ENCODE measurements at places on chromosomes 4 and X.

GRCh38 chr4:93237521-93237920 lies 591.0 kb upstream of the ATOH1 start:
- DNase-seq = no peak

DNA sequence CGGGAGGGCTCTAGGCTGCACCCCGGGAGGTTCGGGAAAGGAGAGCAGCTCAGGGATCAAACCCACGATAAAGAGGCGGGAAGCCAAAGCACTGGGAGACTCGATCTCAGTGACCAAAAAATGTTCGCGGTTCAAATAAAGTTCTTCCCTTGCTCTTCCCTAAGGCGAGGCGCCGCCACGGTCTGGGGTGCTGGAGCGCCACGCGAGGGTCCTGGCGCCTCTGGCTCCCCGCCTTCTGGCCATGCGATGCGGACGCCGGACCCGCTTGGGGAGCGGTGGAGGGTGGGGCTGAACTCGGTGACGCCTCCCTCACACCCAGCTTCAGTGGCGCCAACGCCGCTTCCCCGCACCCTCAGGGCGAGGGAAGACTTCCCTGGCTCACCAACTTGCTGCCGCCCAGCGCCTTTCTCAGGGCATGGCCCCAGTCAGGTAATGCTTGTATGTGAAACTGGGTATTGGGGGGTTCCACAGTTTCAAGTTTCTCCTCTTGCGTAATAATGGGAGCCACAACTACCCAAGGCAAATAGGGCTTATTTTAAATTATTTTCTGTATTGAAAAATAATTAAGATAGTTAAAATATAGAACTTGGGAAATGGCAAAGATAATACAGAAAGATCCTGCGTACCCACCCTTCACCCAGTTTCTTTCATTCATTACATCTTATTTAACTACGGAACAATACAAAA lies at the start of gene QRFPR:
QRFPR (minus strand) TSS at position 243 of the 687 bp plus-strand sequence. CDS start 371 bp downstream, outside the sequence.
- DNase-seq = no peak

DNA sequence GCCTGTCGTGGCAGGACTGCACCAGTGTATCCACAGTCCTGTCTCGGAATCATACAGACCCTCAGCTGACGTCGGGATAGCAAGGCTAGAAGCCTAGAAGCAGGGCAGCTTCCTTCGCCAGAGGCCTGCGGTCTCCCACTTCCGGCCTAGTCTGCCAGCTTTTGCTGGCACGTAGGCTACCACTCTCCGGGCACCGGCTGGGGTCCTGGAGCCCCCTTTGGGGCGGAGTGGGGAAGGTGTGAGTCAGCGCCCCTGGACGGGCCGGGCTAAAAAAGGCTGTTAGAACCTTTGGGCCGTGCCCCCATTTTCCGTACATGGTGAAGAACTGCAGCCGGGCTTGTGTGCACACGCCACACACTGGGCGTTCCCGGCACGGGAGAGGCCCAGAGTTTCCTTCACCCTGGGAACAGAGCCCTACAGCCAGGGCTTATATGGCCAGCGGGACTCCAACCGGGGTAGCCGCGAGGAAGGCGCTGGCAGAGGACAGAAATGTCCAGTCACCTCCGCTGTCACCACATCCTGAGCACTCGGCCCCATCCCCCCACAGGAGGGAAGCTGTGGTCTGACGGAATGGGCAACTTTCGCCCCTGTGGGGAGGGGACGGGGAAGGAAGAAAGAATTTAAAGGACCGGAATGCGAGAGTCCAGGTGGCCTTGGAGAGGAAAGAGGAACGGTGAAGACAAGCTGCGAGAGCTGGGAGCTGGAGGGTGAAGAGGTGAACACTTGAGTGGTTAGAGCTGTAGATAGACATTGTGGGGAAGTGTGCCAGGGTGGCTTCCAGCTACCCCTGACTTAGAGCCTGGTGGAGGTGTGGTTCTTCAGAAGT lies 4.6 kb downstream of the MAGIX start:
- DNase-seq = no peak

DNA sequence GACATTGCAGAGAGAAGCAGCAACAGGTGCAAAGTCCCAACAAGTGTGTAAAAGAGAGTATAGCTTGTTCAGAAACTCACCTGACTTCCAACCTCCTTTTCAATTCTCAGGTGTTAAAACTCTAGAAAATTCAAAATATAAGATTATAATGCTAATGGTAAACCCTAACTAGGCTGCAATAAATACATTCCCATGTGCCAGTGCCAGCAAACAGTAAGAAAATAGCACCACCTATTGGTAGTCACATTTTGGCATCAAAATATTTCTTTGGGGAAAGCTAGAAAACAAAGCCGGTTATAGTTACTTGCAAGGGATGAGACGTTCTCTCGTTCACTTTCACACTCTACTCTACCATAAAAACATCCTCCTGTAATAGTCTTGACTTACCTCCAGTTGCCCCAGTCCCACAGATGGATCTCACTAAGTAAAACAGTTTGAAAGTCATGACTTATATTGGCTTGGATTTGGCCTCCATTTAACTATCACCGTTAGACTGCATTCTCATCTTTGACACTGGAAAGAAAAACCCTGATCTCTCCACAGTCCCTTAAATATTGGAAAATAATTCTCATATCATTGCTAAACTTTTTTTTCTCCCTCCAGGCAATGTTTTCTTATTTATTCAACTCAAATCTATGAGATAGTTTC lies 9.6 kb downstream of the BMP3 start:
- no peak for DNase-seq

DNA sequence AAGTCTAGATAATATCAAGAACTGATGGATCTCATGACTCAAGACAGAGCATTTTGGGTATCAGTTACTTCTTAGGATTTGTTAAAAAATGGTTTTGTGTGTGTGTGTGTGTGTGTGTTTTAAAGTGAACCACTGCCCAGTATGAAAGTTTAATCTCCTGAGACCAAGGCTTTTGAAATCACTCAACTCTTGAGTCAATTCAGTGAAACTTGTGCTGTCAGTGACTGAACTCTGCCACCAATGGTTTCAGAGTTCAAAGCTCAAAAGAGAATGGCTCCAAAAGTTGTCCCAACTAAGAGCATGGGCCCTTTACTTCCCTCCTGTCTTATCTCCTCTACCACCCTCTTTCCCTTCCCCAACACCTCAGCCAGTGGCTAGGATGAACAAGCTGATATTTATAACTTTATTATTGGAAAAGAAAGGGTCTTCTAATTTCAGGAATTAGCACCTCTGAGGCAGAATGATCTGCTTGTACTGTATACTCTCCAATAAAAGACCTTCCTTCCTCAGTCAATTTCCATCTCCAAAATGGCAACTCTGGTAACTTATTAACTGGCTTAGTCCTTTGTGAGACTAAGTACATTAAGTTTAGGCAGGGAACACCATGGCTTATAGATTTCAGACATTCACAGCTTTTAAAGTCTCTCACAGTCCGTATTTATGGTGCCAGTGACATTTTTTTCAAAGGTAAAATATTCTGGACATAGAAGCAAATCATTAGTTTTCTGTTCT lies 152.2 kb downstream of the REPS2 start:
- no peak for DNase-seq

DNA sequence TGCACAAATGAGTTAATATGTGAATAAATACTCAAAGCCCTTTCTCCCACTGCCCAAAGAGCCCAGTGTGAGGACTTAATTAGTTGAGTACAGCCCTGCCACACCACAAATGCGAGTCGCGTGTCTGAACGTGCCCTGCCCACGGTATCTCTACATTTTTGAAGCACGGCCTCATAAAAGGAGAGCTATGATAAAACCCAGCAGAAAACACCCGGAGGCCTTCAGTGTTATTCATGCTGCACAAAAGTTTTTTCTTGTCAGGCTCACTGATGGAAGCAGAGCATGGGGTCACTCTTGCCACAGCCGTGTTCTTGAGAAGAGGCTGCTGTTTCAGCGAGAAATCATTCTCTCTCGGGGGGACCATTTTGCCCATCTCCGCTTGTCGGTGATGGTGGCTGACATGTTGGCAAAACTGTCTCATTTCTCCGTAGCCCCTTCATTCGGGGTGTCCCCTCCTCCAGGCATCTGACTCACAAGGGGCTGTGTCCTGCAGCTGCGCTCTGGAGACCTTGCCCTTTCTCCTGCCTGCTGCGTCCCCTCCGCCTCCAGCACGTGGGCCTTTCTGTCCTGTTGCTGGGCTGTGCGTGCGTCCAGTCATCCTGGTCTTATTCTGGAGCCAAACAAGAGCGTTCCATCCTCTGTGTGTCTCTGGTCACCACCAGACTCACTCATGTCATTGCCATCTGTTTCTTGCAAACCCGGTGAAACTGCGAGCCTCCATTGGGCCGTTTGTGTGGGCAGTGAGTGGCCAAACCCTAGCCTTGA lies 88.8 kb downstream of the SORCS2 start:
- DNase-seq = no peak

- peak; percentile 20 for DNase-seq
These were observed at the start of gene CCDC160 for GRCh38 chrX:134236626-134237614. Gene CCDC160 (plus strand): TSS chrX:134237182. CDS start chrX:134244801, 7,619 bp downstream.

GRCh38 chrX:15864023-15864422 lies 9.4 kb upstream of the AP1S2 start:
- no peak for DNase-seq

DNA sequence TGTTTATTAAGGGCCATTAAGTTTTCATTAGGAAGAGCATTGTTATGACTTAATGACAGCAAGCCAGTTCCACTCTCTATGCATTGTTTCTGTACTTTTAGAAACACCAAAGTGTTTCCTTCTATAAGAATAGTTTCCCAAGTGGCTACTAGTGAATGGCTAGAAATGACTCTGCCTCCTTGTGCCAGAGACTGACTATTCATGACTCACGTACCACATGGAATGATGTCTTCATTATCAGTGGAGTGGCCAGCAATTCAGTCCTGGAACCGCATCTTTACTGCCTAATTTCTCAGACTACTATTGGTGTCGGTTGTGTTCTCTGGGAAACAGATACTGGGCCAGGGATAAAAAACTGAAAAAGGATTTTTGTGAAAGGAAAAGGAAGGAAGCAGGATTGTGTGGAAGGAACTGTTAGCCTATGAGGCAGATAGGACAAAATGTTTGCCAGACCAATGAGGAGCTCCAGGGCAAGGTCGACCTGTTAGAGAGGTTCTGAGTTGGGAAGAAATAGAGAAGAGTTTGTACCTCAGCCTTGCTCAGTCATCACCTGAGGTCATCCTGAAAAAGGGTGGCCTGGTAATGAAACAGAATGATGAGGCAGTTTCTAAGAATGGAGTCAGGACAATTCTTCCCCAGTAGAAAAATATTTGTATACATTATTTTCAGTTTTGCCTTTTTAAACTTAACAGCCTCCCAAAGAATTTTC lies 218.6 kb downstream of the SPCS3 start:
- DNase-seq = no peak

DNA sequence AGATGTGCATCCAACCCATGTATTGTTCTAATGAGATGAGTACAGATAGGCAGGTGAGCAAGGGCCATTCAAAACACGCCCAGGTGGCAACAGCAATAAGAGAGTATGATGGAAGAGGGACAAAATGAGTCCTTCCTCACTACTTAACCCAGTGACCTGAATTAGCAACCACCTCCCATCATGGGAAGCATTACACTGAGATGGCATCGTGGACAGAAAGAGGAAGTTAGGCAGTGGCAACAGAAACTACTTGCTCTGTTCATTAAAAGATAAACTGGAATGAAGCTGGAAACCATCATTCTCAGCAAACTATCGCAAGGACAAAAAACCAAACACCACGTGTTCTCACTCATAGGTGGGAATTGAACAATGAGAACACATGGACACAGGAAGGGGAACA lies 17.2 kb downstream of the RXFP1 start:
- DNase-seq = no peak

GRCh38 chr4:150009533-150009932 lies 68.7 kb upstream of the DCLK2 start:
- DNase-seq = no peak

- no peak for DNase-seq
These were observed 12.1 kb upstream of the PLAC1 start for GRCh38 chrX:134670134-134670924.

DNA sequence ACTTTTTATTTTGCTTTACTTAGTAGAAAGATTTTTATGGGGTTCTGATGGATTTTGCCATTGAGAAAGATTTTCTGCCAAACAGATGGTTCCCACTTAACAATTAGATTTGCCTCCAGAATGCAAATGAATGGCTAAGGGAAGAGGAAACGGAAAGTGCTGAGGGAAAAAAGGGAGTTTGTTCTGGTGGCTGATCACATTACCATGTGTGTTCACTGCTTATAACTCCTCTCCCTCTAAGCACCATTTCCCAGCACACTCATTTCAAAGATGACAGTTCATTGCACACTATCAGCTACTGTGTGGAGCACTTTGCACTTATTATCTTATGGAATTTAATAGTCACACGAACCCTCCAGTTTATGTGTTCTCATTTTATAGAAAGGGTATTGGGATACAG lies 68.0 kb upstream of the GRID2 start:
- DNase-seq = no peak

GRCh38 chrX:39258331-39258730 lies 457.1 kb downstream of the MID1IP1 start:
- no peak for DNase-seq

GRCh38 chrX:17443556-17443955 lies 68.6 kb downstream of the NHS start:
- no peak for DNase-seq

DNA sequence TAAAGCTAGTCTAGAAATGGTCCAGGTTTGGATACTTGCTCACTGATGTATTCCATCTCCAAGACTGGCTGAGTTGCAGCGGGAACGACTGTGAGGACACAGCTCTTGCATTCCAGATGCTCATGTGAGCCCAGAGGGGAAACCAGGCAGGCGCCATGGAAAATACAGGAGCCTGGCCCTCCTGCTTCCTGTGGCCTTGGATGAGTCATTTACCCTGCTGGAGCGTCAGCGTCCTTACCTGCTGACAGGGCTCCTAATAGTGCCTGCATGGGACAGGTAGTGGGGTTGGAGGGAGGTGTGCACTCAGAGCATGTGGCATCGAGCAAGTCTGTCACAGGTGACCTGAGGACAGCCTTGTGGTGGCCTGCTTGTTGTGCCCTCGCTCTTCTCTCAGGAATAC lies 69.4 kb downstream of the NSG1 start:
- no peak for DNase-seq

DNA sequence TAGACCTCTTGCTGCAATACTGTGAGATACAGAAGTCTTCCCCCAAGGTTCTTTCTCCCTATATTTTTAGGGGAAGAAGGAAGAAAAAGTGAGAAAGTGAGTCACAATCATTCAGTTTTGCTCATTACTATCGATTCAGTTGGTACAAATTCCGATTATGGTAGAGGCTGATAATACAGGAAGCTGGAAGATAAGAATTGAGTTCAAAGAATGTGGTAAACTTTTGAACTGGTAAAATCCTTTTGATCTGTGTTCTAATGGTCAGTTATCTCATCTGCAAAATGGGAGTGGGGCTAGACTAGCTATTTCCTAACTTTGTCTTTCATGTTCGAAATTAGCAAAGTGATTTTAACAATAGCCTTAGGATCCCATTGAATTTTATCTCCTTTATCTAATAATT lies 101.4 kb upstream of the FAT1 start:
- DNase-seq = no peak

DNA sequence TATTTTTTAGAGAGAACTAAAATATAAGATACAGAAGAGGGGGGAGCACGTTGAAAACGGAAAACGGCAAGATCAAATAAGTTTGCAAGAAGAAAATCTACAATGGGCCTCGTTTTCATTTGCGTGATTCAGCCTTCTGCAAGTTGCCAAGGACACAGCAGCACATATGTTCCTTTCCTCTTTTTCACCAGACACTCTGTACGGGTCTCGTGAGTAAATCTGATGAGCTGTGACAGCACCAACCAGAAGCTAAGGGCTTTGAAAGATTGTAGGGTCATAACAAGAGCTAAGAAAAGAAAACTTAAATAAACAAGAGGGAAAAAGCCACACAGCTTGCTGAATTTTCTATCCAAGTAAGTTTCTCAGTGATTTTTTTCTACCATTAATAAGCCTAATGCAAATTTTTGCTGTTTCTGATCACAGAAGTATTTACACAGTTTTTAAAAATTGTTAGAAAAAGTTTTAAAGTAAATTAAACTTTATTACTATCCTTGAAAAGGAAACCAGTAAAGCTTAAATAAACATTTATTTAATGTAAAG lies 63.4 kb downstream of the SCML2 start:
- DNase-seq = no peak

Measured in GM10248 (cell line).